ENCODE measurements at places on chromosomes 2 and 18. TPM values are rescaled to one million over a fixed set of nuclear protein-coding genes. Genes with fewer than 3 reads are reported as not detected.

Gene COPS7B
- 53.2 TPM for total RNA-seq

GRCh38 chr2:96542357-96542977 is 5.9 kb downstream of the ARID5A start:
- H3K36me3 ChIP-seq: peaks cover 7% of the 10 kb centered on the region
- H3K4me3 ChIP-seq: no peak overlapping the region

DNA sequence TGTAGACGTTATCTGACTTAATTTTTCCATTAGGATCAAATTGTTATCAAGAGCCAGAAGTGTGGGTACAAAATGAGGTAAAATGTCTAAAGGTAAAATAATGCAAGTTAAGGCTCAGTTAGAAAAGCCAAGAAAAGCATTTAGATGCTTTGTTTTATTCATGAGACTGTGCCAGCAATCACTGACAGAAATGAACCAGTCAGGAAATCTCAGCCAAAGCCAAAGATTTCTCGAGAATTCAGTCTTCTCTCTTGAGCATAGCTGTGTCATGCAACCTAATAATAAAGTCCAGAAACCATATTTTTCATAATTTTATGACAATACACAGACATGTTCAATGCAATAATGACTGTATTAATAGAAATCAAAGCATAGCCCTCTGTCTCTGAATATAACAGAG is 43.5 kb upstream of the ZNF397 start:
- no peak for DNase-seq
- no peak overlapping the region for H3K27ac ChIP-seq
- H3K36me3 ChIP-seq: no peaks in the 10 kb centered on the region
- no peaks in the 10 kb centered on the region for H3K27me3 ChIP-seq
- no peak overlapping the region for H3K4me3 ChIP-seq

DNA sequence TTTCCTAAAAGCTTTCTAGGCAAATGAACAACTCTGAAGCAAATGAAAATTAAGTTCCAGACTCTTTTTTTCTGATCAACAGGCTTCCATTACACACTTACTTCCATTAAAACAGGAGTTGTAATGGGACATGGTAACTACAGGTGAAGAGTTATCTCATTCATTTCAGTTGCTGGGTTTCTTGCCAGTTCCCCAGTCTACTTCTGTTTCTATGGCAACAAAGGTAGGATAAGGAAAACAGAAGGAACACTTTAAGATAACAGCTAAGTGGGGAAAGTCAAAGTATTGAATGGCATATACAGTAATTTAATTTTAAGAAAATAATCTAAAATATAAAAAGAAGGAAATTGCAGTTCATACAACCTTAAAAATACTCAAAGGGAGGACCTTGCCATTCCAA is 25.1 kb downstream of the BAZ2B start:
- peaks cover 7% of the 10 kb centered on the region for H3K36me3 ChIP-seq
- no peaks in the 10 kb centered on the region for H3K4me1 ChIP-seq
- H3K27me3 ChIP-seq: no peaks in the 10 kb centered on the region
- no peak overlapping the region for H3K27ac ChIP-seq
- DNase-seq: no peak

GRCh38 chr2:227597998-227598397 is 695 bp upstream of the SCYGR2 start:
- no peak overlapping the region for H3K27ac ChIP-seq
- DNase-seq: no peak
- no peak overlapping the region for H3K4me3 ChIP-seq

Data from glutamatergic neuron (in vitro differentiated cells).